Pulmonary artery endothelial cell (primary cell): ENCODE measurements at places on chromosomes 5 and 9. TPM values are rescaled to one million over a fixed set of nuclear protein-coding genes. Genes with fewer than 3 reads are reported as not detected.

The PTGS1 gene
- total RNA-seq: 14.4 and 28.7 TPM in 2 replicates

The SV2C gene
- not detected in 2 replicates for total RNA-seq

The CARD6 gene
- 29.5 and 37.9 TPM in 2 replicates for total RNA-seq

The ZDHHC11B gene
- not detected in 2 replicates for total RNA-seq

The SMIM33 gene
- under 0.01 TPM in 1 of 2 replicates, not detected in the other for total RNA-seq

The REEP5 gene
- total RNA-seq: 56.9 and 83.9 TPM in 2 replicates

The WNT8A gene
- not detected in 2 replicates for total RNA-seq

The C1QTNF2 gene
- 0.07 and 0.11 TPM in 2 replicates for total RNA-seq

The UBE2QL1 gene
- under 0.01 TPM in 1 of 2 replicates, not detected in the other for total RNA-seq

DNA sequence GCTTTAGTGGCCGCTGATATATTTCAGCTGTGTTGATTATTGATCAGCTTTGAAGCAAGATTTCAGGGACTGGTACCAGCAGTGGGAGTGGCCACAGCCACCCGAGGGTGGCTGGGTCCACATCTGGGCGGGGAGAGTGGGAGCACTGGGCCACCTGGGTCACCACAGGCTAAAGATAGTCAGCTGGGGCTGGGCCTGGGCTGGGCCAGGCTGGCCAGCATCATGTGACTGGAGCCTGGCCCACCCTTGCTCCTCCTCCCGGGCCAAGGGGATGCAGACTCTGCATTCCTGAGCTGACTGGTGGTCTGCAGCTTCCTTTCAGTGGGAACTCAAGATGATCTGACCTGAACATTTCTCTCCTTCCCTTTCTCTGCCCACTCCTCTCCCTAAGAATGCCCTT lies 27.1 kb downstream of the LARP1 start:
- no peak for DNase-seq

DNA sequence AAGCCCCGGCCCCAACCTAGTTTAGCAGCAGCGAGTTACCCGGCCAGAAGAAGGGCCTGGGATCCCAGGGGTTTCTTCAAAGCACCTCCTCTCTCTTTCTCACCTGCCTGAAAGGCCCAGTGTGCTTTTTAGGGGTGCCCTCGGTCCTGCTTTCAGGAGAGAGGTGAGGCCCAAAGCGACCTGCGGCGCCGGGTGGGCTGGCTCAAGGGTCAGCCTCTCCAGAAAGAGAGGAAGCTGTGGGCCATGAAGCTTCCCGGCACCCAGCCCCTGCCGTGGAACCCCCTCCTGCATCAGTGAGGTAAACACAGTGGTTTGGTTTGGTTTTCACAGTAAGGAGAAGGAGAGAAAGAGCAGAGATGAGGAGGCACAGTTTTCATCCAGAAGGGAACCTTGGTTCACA lies 4.3 kb downstream of the FOXB2 start:
- DNase-seq: no peak

- no peak for DNase-seq
Measured at GRCh38 chr5:121698690-121699089, 153.0 kb upstream of the FTMT start.

GRCh38 chr9:131039129-131039954 lies 30.4 kb downstream of the LAMC3 start:
- no peak for DNase-seq

- no peak for DNase-seq
Measured at GRCh38 chr5:78268356-78268755, 26.1 kb downstream of the AP3B1 start.

DNA sequence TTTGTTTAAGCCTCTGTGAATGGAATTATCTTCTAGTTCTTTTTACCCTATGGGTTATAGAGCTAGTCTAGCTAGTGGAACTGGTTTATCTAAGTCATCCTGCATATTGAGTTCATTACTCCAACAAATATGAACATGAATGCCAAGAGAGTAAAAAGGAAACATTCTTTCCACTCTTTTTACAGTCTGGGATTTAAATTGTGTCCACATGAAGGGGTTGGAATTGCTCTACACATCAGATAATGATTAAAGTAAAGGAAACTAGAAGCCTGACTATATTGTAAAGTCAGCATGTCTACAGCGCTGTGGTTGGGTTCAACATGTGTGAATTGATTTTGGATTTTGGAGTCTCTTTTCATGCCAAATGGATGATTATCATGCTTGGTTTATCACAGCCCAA lies 173.1 kb downstream of the CCDC171 start:
- DNase-seq: no peak

DNA sequence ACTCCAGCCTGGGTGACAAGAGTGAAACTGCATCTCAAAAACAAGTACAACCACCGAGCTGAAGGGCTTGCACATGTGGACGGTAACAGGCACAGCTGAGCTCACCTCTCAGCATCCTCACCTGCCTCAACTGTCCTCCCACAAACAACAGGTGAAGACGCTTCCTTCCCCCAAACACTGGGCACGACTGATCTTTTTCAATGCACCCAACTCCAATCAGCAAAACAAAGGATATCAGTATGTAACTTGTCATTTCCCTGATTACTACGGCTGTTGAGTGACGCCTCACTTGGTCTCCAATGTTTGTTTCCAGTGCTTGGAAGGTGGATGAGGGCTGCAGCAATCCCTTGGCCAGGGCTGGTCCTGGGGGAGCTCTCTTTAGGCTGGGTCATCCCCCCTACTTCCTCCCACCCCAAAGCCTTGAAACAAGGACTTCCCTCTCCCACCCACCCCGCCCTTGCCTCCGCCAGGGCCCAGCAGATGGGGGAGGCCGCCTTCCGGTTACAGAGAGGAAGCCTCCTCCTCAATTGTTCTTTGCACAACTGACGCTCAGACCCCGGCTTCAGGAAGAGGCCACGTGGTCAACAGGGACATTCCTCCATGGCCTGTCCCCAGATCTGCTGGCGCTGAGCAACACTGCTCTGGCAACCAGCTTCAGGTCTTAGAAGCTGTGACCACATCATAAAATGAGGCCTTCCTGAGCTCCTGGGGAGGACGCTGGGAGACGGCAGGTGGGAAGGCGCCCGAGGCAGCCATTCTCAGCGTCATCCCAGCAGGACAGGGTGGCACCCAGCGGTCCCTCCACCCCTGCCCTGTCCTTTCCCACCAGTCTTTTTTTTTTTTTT lies 5.9 kb downstream of the FAM78A start:
- no peak for DNase-seq

- DNase-seq: no peak
Measured at GRCh38 chr9:7560669-7561305, 238.8 kb downstream of the DMAC1 start.

DNA sequence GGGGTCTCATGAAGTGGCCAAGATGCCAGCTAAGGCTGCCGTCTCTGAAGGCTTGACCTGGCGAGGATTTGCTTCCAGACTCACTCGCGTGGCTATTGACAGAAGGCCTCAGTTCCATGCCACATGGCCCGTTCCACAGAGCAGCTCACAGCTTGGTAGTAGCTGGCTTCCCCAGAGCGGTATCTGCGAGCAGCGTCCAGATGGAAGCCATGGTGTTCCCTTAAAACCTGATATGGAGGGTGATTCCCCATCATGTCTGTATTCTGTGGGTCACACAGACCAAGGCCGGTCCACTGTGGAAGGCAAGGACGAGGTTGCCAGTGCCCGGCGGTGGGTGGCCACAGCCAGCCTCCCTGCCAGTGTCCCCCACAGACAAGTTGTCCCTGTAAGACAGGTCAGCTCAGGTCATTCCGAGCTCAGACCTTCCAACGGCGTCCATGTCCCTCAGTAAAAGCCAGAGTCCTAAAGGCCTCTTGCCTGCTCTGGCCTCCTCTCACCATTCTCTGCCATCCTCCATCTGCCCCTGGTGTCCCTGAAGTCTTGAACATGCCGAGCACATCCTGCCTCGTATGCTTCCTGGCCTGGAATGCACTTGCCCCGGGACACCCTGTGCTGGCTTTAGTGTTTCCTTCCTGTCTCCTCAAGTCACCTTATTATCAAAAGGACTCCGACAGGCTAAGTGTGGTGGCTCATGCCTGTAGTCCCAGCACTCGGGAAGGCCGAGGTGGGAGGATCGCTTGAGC lies 61.3 kb upstream of the LRRTM2 start:
- no peak for DNase-seq

DNA sequence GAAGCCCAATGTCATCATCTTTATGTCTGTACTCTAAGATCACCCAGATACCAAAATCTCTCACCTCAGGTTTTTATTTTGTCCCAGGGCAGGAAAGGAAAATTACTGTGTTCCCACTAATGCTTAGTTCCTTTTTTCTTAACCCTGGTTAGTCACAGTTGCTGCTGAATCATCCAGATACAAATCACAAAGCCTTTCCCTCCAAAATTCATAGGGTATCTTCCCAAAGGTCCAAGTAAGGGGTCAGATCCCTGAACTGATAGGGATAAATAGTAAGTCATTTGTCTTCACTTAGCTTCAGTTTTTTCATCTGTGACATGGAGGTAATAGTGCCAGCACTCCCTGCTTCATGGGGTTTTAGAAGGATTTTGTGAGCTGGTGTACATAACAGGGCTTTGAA lies 2.2 kb downstream of the PLCXD3 start:
- DNase-seq: no peak

GRCh38 chr9:70480405-70480980 lies 66.0 kb upstream of the KLF9 start:
- DNase-seq: peak; percentile 33

- DNase-seq: no peak
Measured at GRCh38 chr5:155017610-155018009, 4.1 kb downstream of the KIF4B start.

- DNase-seq: no peak
Measured at GRCh38 chr5:74389531-74390305, 250.8 kb downstream of the ENC1 start.
